ENCODE measurements at places on chromosomes 4 and X. TPM values are rescaled to one million over a fixed set of nuclear protein-coding genes. Genes with fewer than 3 reads are reported as not detected.

Gene FUNDC1
- 13.4 TPM for polyA plus RNA-seq

Gene RTL3
- polyA plus RNA-seq: not detected

Gene MGAT4D
- not detected for polyA plus RNA-seq

Gene PNPLA4
- polyA plus RNA-seq: 27.0 TPM

Gene MAGEC2
- polyA plus RNA-seq: not detected

Gene CDX4
- polyA plus RNA-seq: not detected

Gene STARD8
- 2.9 TPM for polyA plus RNA-seq

Gene EREG
- 0.92 TPM for polyA plus RNA-seq

Gene F9
- polyA plus RNA-seq: not detected

Gene POU4F2
- not detected for polyA plus RNA-seq

Gene TLR10
- polyA plus RNA-seq: under 0.01 TPM

Gene BEX4
- polyA plus RNA-seq: 45.6 TPM

Gene SLC9B1
- 0.50 TPM for polyA plus RNA-seq

Gene ARHGAP36
- 0.23 TPM for polyA plus RNA-seq

Gene HSPA4L
- 1.5 TPM for polyA plus RNA-seq

Gene CXCL11
- not detected for polyA plus RNA-seq

Gene GAGE2A
- not detected for polyA plus RNA-seq

Gene TRIM60
- polyA plus RNA-seq: not detected

Gene HSFX3
- polyA plus RNA-seq: not detected

Gene SHROOM2
- 2.1 TPM for polyA plus RNA-seq

Gene MAGEB17
- polyA plus RNA-seq: 0.04 TPM

Gene ASB12
- 1.2 TPM for polyA plus RNA-seq

Gene NONO
- 169 TPM for polyA plus RNA-seq

Gene FRMPD3
- polyA plus RNA-seq: 0.52 TPM

Gene HHIP
- polyA plus RNA-seq: 0.50 TPM

Data from sigmoid colon (tissue), 7 donors.